Type B pancreatic cell (in vitro differentiated cells): ENCODE measurements at places on chromosomes 7 and 10. TPM values are rescaled to one million over a fixed set of nuclear protein-coding genes. Genes with fewer than 3 reads are reported as not detected.

CHST12 gene
- 17.6 and 22.4 TPM in 2 replicates for total RNA-seq

SLC18A3 gene
- 1.6 and 6.2 TPM in 2 replicates for total RNA-seq

SFTPA1 gene
- 0.22 and 5.9 TPM in 2 replicates for total RNA-seq

DNA sequence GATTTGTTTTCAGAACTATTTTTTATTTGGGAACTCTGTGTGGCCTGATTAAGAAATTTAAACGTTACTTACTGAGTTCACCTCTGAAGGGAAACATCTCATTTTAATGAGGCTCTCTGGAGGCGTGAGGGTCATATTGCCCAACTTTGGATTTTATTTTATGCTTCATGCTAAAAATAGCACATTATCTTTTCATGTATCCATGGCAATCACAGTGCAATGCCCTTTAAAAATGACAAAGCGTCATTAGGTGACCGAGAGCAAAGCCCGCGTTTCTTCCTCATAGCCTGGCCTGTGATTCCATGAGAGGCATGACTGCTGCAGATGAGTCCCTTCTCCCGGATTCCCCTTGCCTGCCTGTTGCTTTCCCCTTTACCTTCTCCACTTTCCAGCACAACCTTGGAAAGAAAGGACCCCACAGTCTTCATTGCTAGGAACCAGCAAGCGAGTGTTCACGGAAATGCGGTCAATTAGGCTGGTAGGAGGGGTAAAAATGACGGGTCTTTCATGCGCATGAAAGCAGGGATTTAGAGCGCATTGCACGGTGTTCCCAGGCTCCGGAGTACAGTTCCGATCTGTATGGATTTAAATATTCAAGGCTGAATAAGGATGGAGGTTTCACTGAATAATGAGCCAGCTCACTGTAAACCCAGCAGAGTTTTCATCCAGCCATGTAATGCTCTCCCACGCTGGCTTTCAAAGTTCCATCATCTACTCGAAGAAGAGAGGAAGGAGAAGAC lies 98.2 kb upstream of the PITRM1 start:
- no peak overlapping the region for H3K27ac ChIP-seq
- H3K27me3 ChIP-seq = peaks cover 13% of the 10 kb centered on the region
- H3K4me3 ChIP-seq = no peak overlapping the region

DNA sequence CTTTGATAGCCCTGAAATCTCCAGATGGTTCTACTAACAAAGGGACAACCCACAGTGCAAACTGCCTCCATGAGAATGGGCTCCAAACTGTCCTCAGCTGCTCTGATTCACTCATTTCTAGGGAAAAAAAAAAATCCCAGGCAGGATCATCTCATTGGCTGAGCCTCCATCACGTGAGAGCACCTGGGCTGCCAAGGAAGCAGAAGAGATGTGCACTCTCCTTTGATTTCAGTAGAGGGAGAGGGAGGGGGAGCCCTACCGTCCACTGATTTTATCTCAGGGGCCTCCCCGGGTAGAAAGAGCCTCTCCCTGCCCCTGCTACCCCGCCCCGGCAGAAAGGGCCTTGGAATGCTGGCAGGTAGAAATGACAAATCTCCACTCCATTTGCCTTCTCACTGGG lies 725.4 kb downstream of the PHTF2 start:
- no peaks in the 10 kb centered on the region for H3K36me3 ChIP-seq
- peaks cover 3% of the 10 kb centered on the region for H3K27me3 ChIP-seq
- DNase-seq = no peak
- H3K4me3 ChIP-seq = no peak overlapping the region

DNA sequence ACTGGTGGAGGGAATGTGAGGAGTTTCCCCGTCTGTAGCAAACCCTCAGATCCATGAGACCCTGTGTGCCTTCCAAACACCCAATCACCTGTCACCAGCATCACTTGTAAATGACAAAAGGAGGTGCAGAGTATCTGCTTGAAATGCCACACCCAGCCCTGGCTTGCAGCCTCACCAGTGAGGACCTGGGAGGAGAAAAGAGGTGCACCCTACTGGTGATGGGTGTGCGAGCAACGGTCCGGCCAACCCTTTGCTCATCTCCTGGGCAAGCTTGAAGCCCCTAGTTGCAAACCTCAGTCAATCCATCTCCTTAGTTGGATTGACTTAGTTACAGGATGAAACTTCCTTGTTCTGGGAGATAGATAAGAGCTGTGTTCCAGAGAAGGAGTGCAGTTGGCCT lies 62.4 kb upstream of the WAPL start:
- H3K27ac ChIP-seq = peak overlapping the region; percentile 27
- no peak overlapping the region for H3K4me3 ChIP-seq
- H3K36me3 ChIP-seq = no peaks in the 10 kb centered on the region
- no peaks in the 10 kb centered on the region for H3K27me3 ChIP-seq
- H3K4me1 ChIP-seq = peaks cover 5% of the 10 kb centered on the region

GRCh38 chr7:18086165-18087025 lies 58.7 kb upstream of the PRPS1L1 start:
- H3K4me3 ChIP-seq = peak overlapping the region; percentile 87
- DNase-seq = peak; percentile 68
- no peak overlapping the region for H3K27ac ChIP-seq
- H3K36me3 ChIP-seq = no peaks in the 10 kb centered on the region
- H3K4me1 ChIP-seq = no peaks in the 10 kb centered on the region

DNA sequence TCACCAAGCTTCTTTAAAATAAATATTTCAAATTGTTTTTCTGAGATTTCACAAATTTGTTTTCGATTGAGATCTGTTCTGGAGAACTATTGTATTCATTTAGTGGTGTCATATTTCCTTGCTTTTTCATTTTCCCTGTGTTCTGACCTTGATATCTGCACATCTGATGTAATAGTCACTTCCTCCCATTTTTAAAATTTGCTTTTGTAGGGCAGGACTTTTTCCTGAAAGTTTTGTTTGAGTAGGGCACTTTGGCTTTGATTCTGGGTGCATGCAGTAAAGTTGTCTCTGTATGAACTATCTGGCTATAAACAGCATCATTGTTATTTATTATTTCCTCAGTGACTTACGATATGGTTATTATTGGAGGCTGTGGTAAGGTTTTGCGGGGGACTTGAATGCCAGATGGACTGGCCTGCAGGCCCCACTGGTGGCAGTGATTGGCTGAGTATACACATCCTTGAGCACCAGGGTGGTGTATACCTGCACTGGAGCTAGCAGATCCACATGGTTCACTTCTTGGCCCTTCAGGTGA lies 83.6 kb downstream of the CSTF2T start:
- no peaks in the 10 kb centered on the region for H3K36me3 ChIP-seq
- H3K4me1 ChIP-seq = no peaks in the 10 kb centered on the region
- H3K4me3 ChIP-seq = no peak overlapping the region
- no peak overlapping the region for H3K27ac ChIP-seq

- peaks cover 4% of the 10 kb centered on the region for H3K4me1 ChIP-seq
- H3K36me3 ChIP-seq = no peaks in the 10 kb centered on the region
- H3K27me3 ChIP-seq = no peaks in the 10 kb centered on the region
- no peak for DNase-seq
Observed at GRCh38 chr7:11716185-11716584, 115.8 kb downstream of the THSD7A start.

DNA sequence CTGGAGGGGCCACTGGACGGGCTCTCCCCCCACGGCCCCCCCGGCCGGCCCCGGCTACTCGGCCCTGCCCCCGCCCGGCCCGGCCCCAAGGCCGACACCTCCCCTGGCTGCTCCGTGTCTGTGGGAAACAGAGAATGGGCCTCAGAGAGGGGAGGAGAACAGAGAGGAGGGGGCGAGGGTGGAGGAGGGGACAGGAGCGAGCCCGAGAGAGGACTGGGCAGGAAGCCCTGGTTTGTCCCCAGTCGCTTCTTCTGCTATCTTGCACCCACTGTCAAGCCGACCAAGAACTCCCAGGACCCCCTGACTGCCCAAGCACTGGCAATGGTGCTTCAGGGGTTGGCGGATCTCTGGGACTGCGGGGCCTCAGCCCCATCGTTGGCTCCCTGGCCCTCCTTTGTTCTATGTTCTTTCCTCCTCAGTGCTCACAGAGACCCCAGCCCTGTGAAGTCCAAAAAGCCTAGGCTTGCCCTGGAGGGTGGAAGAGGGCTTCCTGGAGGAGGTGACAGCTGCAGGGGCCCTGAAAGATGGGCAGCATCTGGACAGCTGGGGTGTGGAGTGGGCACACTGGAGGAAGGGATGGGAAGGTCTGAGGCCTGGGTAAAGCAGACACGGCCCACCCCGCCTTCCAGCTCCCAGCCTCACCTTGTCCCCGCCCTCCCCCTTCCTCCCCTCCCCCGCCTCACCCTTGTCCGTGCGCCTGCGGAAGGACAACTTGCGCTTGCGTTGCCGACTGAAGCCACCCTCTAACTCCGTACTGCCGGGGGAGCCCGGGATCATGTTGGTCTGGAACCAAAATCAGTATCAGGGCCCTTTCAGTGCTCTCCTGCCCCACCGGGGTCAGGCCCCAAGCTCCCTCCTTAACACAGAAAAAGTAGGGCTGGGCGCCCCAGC lies 30.1 kb downstream of the KCNH2 start:
- H3K27me3 ChIP-seq = no peaks in the 10 kb centered on the region
- H3K4me3 ChIP-seq = no peak overlapping the region

GRCh38 chr7:378041-378420 lies 88.1 kb downstream of the FOXL3 start:
- H3K4me3 ChIP-seq = peak overlapping the region; percentile 34
- H3K4me1 ChIP-seq = peaks cover 6% of the 10 kb centered on the region
- H3K27me3 ChIP-seq = peaks cover 25% of the 10 kb centered on the region
- peak overlapping the region; percentile 75 for H3K27ac ChIP-seq
- DNase-seq = peak; percentile 52

GRCh38 chr7:155844019-155844453 lies 31.8 kb upstream of the SHH start:
- H3K4me1 ChIP-seq = no peaks in the 10 kb centered on the region
- peaks cover 11% of the 10 kb centered on the region for H3K27me3 ChIP-seq
- no peak for DNase-seq
- no peak overlapping the region for H3K27ac ChIP-seq
